ENCODE measurements at places on chromosomes 3 and 15.

- DNase-seq, result peak; percentile 30
Observed at GRCh38 chr15:51736751-51737521, 519 bp downstream of the LYSMD2 start.

- no peak for DNase-seq
Observed at GRCh38 chr3:131485119-131485518, 17.7 kb downstream of the MRPL3 start.

DNA sequence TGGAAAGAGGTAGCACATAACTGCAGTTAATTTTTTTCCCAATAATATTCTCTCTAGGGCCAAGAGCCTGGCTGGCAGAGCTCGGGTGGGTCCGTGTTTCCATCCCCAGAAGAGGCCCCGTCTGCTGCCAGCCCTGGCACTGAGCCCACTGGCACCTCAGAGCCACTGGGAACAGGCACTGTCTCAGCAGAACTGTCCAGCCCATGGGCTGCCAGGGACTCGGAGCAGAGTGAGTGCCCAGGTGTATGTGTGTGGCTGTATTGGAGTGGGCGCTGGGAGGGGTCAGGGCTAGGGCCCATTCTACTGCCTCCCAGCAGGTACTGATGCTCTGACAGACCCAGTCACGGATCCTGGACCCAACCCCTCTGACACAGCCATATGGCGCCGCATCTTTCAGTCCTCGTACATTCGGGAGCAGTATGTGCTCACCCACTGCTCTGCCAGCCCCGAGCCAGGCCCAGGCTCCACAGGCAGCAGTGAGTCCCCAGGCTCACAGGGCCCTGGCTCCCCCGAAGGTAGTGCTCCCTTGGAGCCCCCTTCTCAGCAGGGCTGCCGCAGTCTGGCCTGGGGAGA is 8.9 kb downstream of the VWA5B2 start:
- no peak for DNase-seq

DNA sequence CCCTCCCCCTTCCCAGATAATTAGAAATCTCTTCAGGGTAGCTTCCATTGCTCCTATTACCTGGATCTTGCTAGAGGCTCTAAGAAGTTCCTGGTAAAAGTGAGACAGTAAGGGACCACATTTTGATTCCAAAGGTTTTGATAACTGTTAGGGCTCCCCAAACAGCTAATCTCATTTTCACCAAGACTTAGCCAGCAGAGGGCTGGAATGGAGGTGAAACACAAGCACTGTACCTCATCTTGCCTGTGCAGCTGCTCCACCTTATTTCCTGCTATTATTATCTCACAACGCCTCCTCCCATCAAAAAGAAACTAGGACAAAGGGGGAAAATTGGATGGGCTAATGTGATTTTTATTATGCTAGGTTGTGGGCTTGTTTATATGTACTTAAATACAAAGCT is 7.3 kb downstream of the SETD5 start:
- DNase-seq, result peak; percentile 5

DNA sequence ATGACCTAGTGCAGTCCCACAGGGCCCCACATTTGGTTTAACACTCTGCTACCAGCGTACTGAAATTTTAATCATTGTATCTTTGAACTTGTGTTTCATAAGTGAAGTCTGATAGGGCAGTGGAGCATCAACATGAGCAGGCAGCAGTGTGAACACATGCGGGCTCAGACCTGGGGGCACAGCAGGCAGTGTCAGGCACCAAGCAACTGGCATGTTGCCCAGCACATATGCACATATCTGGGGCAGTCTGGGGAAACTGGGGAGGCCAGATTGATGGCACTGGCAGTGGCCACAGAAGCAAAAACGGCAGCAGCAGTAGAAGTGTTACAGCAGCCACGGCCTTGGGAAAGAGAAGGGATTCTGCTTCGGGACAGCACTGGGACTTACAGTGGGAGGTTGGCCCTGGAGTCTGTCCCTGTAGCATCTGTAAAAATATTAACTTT is 353.9 kb upstream of the KCNMB2 start:
- DNase-seq, result no peak

DNA sequence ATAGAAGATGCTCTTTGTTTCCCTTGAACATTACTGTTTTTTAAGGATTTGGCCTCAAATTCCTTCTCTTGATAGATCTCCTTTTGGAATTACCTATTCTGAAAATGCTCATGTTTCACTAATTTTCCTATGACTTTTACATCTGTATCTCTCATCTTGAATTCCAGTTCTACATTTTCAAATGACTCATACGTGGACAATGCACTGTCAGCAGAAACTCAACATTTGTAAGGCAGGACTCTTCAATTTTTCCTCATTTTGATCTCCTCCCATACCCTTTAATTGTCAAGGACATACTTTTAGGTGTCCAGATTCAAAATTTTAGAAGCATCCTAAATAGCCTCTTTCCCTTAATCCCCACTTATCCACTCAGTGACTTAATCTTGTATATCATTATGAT is 341.0 kb upstream of the RASGRP1 start:
- DNase-seq, result no peak

GRCh38 chr3:158790901-158791589 is 10.8 kb upstream of the MFSD1 start:
- DNase-seq, result peak; percentile 88

GRCh38 chr3:192212335-192212734 is 515.0 kb downstream of the FGF12 start:
- DNase-seq, result no peak
